ENCODE measurements at places on chromosomes 1 and 21.

- DNase-seq = peak; percentile 24
These were observed 46.1 kb upstream of the SLC30A1 start for GRCh38 chr1:211625040-211625439.

- DNase-seq = no peak
These were observed 44.2 kb downstream of the EPHB2 start for GRCh38 chr1:22754824-22755223.

DNA sequence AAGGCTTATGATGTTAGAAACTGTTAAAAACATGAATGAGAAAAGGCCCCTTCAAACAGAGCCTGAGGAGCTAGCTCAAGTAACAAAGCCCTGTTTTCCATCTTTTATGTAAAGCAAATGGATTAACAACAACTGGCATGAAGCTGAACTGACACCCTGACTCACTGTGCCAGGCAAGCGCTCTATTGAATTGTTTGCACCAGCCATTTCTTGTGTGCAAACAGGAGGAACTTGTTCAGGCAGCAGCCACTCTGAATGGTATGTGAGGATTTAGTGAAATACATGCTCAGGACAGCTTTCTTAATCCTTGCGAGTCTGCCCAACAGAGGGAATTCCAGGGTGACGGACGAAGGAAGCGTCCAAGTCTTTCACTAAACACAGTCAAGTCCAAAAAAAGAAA, 291.1 kb upstream of the ADGRL2 start:
- no peak for DNase-seq

DNA sequence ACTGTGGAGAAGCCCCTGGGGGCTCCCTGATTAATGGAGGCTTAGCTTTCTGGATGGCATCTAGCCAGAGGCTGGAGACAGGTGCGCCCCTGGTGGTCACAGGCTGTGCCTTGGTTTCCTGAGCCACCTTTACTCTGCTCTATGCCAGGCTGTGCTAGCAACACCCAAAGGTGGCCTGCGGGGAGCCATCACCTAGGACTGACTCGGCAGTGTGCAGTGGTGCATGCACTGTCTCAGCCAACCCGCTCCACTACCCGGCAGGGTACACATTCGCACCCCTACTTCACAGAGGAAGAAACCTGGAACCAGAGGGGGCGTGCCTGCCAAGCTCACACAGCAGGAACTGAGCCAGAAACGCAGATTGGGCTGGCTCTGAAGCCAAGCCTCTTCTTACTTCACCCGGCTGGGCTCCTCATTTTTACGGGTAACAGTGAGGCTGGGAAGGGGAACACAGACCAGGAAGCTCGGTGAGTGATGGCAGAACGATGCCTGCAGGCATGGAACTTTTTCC, 24.8 kb downstream of the PCSK9 start:
- no peak for DNase-seq

- DNase-seq = no peak
These were observed 56.4 kb downstream of the LHX4 start for GRCh38 chr1:180286417-180286816.

DNA sequence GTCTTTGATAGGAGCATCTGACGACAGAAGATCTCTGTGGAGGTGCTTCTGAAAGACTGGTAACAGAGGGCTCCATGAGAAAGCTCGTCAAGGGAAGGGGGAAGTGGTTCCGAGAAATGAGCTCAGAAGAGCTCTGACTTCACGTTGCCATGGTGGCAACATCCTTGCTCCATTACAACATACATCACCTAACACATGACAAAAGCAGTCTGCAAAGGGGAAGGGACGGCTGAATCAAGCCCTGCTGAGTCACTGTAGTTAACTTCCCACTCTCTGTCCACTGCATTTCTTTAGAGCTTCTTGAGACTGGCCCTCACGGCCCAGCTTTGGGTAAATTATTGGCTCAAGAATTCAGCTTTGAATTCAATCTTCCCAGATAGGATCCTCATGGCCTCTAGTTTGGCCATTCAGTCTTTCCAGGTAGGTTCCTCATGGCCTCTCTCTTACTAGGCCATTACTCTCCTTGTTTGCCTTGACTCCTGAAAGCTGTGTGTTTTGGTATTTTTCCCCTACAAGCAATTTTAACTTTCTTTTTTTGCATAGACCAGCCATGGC, 88.0 kb upstream of the ZNF648 start:
- no peak for DNase-seq

DNA sequence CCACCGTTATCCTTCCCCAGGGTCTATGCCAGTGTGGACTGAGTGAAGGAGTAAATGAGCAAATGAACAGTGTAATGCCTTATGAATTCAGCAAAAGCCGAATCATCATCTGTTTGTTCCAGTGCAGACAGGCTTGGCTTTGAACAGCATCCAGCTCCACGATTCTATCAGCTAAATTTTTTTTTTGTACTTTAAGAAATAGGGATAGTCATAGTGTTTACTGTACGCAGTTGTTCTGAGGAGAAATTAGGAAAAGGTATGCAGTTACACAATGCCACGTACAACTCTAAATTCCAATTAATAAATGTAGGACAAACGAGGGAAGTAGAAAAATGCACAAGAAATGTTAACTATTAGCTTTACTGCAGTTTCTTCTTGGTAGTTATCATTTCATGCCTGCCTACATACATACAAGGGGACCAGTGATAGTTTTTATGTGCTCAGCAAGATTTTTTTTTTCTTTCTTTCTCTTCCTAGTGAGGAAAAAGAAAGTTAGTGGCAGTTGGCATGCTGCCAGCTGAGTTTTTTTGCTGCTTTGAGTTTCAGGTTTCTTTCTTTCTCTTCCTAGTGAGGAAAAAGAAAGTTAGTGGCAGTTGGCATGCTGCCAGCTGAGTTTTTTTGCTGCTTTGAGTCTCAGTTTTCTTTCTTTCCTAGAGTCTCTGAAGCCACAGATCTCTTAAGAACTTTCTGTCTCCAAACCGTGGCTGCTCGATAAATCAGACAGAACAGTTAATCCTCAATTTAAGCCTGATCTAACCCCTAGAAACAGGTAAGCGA, at the start of gene IFI44L:
Gene IFI44L (plus strand): TSS at position 646 of the 777 bp plus-strand sequence. CDS start 7,468 bp downstream, outside the sequence.
- peak; percentile 61 for DNase-seq

Measured in activated CD8-positive, alpha-beta memory T cell treated with anti-CD3 and anti-CD28 coated beads, Interleukin-2, amount 50 U/mL, for 4 hours (primary cell).